ENCODE measurements at places on chromosomes 1 and 21. TPM values are rescaled to one million over a fixed set of nuclear protein-coding genes. Genes with fewer than 3 reads are reported as not detected.

ARID4B gene
- 38.7 TPM for total RNA-seq

KCNA3 gene
- total RNA-seq, result 0.18 TPM

GPR25 gene
- not detected for total RNA-seq

CLCA4 gene
- not detected for total RNA-seq

COL16A1 gene
- total RNA-seq, result 137 TPM

TNNI3K gene
- 1.1 TPM for total RNA-seq

HORMAD1 gene
- not detected for total RNA-seq

PATJ gene
- total RNA-seq, result 6.8 TPM

TLR5 gene
- under 0.01 TPM for total RNA-seq

SLC35E2B gene
- total RNA-seq, result 19.2 TPM

RGS18 gene
- 0.43 TPM for total RNA-seq
